ENCODE measurements at places on chromosomes 4 and X.

DNA sequence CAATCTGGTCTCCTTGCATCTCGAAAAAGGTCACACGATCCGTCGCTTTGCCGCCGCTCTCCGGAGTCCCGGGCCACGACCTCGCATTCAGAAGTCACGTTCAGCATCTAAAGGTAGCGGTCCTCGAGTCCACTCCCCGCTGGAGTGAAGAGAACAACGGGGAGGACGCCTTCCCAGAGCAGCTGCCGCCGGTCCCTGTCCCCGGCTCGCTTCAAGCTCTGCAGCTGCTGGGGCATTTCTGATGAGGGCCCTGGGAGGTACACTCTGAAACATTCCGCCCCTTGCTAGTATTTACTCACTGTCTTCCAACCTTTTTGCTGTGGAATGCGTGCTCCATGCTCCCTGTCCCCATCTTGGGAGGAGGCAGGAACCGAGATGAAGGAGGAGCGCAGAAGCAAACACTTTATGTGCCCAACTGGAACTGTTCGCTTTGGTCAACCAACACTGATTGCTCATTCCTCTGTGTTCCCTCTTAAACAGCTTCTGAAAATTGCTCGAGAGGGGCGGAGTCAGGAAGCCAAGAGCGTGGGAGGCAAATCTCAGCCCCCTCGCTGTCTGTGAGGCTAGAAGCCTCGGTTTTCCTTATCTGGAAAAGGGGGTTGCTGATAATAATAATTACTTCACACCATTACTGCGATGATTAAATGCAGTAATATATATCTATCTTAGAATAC, 6.4 kb upstream of the VAMP7 start:
- DNase-seq, result no peak

GRCh38 chr4:75142850-75143249, 209.9 kb downstream of the PARM1 start:
- DNase-seq, result no peak

GRCh38 chr4:119080721-119081541, 54.7 kb upstream of the MYOZ2 start:
- no peak for DNase-seq

DNA sequence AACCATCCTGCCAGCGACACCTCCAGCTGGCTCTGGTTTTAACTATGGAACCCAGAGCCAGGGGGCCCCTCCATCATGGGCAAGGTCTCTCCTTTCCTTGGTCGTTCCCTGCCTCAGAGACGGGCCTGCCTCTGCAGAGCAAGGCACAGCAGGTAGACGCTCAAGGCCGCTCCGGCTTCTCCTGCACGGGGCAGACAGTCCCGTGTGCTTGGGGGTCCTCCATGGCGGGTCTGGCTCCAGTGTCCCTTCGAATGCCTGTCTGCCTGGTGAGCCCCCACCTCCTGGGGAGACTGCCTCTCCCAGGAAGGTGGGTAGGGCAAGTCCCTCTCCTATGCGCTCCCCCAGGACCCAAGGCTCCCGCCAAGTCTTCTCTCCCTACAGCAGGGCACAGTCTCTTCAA, 71.5 kb downstream of the ACOX3 start:
- no peak for DNase-seq

DNA sequence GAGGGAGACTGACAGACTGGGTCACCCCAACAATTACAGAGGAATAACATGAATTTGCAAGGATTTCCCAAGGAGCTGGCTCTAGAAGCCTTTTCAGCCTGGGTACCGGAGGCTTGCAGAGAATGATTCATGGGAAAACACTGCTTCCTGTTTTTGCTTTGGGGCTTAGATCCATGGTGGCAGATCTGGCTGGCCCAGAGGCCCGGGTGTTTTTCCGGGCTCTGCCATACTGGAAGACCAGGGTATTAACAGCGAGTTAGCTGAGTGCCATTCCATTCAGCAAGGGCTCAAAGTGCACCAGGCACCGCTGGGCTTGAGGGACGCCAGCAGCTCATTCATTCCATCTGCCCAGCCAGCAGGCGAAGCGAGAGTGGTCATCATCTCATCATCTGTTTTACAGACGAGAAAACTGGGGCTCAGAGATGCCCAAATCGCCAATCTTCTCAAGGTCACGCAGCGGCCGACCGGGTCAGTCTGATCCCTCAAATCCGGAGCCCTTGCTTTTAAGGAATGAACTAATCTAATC, 1.3 kb downstream of the WDR1 start:
- DNase-seq, result no peak

DNA sequence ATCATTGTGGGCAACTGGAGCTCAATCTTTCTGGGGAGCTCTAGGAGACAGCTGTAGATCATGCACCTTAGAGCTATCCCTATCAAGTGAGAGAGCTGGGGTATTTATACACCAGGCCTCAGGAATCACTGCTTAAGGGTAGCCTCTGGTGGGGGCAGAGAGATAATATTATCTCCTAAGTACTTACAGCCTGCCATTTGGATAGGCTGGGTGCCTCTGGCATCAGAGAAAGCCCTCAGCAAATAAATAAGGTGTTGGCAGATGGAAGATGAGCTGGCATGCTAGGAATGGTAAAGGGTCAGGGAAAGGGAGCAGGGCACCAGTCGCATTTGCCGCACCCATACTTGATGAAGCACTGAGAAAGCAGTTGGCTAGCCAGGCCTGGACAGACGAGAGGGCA, 75.9 kb downstream of the HCCS start:
- no peak for DNase-seq

DNA sequence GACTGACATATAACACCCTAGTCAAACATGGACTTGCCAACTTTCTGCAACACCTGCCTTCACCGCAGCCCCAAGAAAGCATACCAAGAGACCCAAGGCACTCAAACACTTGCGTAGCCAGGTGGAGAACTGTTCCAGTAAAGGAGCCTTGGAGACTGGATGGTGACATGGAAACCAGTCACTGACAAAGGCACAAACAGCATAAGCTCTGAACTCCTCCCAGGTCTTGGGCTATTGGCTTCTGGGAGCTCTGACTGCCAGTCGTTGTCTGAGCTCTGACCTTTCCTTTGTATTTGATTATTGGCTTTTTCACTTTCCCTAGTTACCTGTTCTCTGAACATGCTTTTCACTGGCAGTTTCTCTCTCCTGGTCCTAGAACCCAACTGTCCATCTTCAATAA, 38.3 kb downstream of the ARAP2 start:
- no peak for DNase-seq

GRCh38 chrX:113954297-113954696, 629.6 kb upstream of the HTR2C start:
- no peak for DNase-seq

DNA sequence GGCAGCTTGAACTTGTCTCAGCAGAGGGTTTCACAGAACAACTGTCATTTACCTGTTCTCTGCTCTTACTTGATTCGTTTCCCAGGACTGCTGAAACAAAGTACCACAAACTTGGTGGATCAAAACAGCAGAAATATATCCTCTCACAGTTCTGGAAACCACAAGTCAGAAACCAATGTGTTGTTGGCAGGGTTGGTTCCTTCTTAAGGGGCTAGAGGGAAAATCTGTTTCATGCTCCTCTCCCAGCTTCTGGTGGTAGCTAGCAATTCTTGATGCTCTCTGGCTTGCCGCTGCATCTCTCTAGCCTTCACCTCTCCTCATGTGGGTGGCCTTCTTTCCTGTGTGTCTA, 4.7 kb downstream of the TLR8 start:
- no peak for DNase-seq

DNA sequence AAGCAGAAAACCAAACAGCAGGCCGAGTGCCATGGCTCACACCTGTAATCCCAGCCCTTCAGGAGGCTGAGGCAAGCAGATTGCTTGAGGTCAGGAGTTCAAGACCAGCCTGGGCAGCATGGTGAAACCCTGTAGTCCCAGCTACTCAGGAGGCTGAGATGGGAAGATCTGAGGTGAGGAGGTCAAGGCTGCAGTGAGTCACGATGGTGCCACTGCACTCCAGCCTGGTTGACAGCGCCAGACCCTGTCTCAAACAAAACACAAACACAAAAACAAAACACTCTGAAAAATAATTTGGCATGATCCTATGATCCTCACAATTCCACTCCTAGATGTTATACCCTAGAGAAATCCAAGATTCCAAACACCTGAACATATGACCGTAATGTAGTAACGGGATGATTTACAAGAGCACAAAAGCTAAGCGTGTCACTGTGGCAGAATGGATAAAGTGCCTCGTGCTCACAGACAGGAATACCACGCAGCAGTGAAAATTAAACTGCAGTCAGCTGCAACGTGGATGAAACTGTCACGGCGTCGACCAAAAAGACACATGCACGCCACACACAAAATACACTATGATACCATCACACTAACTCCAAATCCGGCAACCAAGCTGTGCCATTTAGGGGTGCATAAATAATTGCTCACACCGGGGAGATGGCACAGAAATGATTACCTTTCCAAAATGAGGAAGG, 1.7 kb downstream of the NELFA start:
- DNase-seq, result no peak

DNA sequence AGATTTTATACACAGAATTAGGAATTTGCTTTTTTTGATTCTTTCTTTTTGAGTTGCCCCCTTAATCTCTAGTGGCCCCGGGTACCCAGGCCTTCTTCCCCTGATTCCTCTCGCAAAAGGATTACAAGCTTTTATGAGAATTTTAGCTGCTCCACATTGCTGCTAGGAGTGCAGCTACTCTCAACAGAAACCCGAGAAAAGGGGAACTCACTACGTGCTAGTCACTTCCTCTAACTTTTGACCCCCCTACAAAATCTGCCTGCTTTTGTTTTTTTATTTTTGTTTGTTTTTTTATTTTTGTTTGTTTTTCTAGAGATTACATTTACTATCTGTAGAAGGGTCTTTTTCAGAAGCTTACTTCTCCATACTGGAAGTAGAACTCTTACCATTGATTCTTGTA, 64.1 kb downstream of the ZNF81 start:
- no peak for DNase-seq

DNA sequence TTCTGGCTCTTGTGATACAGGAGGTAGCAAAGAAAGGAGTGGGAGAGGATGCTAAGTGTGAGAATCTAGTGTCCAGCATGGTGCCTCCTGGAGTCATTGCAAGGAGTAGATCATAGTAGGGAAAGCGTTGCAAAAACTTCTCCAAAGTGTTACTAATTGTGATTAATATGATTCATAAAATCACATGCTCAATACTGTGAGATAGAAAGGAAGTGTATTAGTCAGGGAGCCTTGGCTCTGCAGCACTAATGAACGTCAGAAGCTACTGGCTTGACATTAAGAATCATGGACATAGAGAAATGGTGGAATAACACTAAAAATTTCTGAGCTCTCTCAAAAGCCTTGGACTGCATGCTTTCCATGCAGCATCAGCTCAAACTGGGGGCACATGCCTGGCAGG, 299.1 kb downstream of the EVC2 start:
- DNase-seq, result no peak

GRCh38 chr4:97317671-97318070, 825.6 kb downstream of the STPG2 start:
- DNase-seq, result no peak

GRCh38 chr4:145154573-145154972, 25.8 kb downstream of the OTUD4 start:
- no peak for DNase-seq

DNA sequence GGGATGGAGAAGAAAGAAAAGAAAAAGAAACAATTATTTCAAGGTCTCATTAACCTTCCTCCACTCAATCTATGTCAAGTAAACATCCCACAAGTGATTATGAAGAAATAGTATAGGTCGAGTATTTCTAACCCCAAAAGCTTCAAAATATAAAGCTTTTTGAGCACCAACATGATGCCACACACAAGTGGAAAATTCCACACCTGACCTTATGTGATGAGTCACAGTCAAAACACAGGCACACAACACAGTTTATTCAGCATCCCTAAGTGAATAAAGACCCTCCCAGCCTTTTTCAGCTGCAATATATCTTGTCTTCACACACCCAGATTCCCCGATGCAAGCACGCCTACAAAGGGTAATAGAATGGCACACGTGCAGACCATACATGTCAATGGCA, 51.7 kb upstream of the VEGFC start:
- DNase-seq, result no peak

- no peak for DNase-seq
These were observed 780 bp downstream of the SLC6A8 start for GRCh38 chrX:153688506-153688905.

DNA sequence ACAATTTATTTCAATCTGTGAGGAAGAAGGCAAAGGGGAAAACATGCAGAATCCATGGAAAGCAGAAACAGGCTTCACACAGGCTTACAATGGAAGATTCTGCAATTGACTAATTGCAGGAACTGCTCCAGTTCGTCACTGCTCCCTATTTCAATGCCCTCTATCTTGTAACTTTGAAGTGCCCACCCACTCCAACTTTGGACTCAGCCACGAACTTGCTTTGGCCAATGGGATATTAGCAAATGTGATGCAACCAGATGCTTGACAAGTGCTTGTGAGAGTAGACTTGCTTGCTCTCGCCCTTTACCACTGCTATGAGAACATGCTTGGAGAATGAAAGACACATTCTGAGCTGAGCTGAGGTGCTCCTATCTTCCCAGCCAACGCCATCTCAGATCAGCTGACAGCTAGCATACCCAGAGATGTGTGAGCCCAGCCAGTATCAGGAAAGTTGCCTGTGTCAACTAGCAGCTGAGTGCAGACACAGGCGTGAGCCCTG, 105.7 kb upstream of the PTCHD1 start:
- no peak for DNase-seq

DNA sequence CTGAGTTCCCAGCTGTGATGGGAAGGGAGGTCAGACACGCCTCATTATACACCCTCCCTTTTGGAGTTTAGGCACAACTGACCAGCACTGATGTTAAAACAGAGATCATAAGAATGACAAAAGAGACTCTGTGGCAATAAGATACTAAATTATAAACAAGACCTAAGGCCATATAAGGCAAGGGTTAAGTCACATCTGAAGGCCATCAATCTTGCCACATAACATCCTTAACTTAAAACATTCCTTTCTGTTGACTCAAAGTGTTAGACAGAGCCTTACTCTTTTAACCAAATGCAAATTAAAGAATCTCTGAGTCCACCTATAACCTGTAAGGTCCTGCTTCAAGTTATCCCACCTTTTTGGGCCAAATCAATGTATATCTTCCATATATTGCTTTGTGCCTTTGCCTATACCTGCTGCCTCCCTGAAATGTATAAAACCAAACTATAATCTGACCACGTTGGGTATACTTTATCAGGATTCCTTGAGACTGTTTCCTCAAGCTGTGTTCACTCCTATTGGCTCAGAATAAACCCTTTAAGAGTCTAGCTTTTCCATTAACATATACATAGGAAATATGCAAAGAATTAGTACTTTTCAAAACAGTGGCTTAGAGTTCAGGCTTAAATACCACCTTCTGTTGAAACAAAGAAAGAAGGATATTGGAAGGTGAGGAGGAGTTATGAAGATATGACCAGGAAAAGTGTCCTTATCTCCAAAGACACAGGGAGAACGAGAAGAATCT, 214.4 kb upstream of the PPP1R2C start:
- no peak for DNase-seq

GRCh38 chr4:34200535-34200934, 2043.8 kb downstream of the ARAP2 start:
- DNase-seq, result no peak

DNA sequence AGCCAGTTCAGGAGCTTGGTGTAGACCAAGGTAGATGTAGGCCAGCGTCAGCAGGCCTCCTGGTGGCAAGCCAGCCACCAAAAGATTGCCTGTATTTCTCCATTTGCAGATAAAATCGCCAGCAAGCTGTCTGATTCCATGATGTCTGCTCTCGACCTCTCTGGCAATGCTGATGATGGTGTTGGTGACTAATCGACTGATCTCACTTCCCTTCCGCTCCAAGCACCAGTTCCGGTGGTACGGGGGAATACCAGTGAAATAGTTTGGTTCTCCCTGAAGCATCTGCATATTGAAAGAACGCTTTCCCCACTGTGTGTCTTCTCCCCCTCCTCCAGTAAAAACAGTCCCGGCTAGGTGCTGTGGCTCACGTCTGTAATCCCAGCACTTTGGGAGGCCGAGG, 30.4 kb downstream of the GNL3L start:
- DNase-seq, result no peak
